ENCODE measurements at places on chromosomes 2 and 18. TPM values are rescaled to one million over a fixed set of nuclear protein-coding genes. Genes with fewer than 3 reads are reported as not detected.

Gene GPR17
- total RNA-seq: 0.31 TPM

Gene KRTCAP3
- 104 TPM for total RNA-seq

- no peak for DNase-seq
These were observed 79.3 kb downstream of the TXNL1 start for GRCh38 chr18:56559044-56559443.

DNA sequence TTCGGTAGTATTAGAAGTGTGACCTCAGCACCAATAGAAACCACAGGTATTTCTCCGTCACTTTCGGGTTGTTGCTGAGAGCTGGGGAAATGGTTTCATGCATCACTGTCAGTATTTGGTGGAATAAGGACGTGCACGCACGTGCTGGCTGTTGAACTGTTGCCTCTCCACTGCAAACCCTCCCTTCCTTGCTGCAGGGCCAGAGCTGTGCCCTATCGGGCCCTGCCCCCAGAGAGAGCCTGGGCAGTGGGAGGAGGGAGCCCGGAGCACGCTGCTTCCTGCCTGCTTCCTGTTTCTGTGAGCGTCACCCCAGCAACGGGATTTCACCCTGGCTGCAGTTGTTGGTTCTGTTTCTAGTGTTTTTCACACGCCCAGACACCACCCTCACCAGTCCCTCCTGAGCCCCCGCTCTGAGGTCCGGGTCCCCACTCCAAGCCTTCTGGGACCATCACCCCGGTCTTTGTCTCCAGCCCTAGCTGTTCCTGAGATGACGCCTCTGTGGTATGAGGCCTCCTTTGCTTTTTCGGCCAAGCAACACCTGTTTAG, 47.4 kb downstream of the LRRFIP1 start:
- peak; percentile 92 for DNase-seq

DNA sequence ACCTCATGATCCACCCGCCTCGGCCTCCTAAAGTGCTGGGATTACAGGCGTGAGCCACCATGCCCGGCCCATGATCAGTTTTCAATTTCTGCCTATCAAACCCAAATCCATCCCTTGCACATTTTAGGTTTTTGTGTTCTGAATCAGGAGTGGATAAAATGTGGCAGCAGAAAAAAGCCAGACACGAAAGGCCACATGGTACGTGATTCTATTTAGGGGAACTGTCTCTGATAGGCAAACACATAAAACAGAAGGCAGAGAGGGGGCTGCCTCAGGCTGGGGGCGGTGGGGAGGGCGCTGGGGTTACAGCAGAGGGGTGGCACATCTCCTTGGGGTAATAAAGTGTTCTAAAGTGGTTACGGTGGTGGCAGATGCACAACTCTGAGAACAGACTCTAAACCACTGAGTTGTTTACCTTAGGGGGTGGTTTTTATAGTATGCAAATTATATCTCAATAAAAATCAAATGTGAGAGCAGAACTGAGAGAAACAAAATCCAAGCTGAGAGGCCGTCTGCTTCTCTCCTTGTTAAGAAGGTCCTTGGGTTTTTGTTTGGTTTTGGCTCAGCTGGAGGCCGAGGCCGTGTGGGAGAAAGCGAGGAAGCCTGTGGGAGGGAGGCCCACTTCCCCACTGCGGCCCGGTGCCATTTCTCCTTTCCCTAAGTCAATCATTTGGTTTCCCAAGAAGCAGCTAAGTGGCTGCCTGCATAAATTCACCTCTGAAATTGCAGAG, 78.0 kb downstream of the SOWAHC start:
- DNase-seq: peak; percentile 47

- DNase-seq: no peak
These were observed 33.6 kb upstream of the RND3 start for GRCh38 chr2:150520887-150521664.
